Effector CD4-positive, alpha-beta T cell (primary cell): ENCODE measurements at places on chromosomes 5 and 9.

GRCh38 chr5:41747301-41747700 is 122.9 kb downstream of the OXCT1 start:
- DNase-seq: no peak

GRCh38 chr5:10329820-10330481 is 22.2 kb upstream of the CMBL start:
- DNase-seq: no peak

DNA sequence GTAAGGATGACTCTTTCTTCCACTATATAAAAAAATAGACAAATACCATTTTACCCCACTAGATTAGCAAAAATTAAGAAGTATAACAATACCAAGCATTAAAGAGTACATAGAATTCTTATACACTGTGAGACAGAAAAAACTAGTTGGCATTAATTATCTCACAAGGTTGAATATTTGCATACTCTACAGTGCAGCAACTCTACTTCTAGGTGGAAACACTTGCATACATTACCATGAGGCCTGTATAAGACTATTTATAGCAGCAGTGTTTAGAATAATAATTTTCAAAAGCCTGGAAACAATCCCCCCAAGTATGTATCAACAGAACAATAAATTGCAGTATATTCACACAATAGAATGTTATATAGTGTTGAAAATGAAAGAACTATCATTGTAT is 19.0 kb upstream of the PURA start:
- no peak for DNase-seq

DNA sequence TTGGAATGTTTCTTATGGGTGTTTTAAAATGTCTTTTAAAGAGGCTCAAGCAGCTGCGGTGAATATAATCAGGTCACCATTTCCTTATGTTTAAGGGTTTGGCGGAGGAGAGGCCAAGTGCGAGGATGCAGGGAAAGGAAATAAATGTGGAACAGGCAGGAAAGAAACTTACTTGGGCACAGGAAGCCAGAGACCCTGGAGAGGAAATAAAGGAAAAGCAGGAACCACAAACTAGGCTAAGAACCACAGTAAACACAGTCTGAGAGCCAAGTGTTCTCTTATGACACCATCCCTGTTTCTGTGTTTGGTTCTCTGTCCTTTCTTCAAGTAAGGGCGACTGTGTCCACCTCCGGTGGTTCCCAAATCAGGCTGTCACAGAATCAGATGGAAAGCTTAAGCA is 166.5 kb downstream of the C9orf152 start:
- DNase-seq: no peak

- DNase-seq: no peak
Measured at GRCh38 chr9:124257844-124258606, at the start of gene NEK6. TSS of gene NEK6 (plus strand) at chr9:124257949. CDS start at chr9:124301965, 44,016 bp downstream.

- DNase-seq: no peak
Measured at GRCh38 chr5:93791518-93791972, 50.1 kb upstream of the POU5F2 start.

- no peak for DNase-seq
Measured at GRCh38 chr9:113934829-113935676, 58.9 kb downstream of the ZNF618 start.

GRCh38 chr5:52801329-52801728 is 13.6 kb downstream of the ITGA1 start:
- no peak for DNase-seq

- DNase-seq: no peak
Measured at GRCh38 chr5:121975294-121975693, 13.5 kb downstream of the SRFBP1 start.

- DNase-seq: peak; percentile 53
Measured at GRCh38 chr9:131310833-131311554, 21.5 kb downstream of the PLPP7 start.

DNA sequence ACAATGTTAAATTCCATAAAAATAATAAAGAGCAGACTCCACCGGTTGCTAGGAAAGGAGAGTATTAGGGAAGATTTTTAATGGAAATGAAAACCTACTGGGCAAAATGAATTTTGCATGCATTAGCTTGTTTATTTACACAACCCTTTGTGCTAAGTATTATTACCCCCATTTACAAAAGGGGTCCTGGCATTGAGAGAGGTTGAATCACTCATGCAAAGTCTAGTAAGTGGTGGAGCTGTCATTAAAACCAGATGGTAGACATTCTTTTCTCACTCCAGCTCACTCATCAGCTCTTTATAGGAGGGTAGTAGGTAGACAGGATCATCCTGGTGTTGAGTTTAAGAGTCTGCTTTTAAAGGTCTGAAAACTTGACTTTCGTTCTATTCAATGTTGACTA is 395.1 kb downstream of the PLK2 start:
- no peak for DNase-seq

- DNase-seq: no peak
Measured at GRCh38 chr5:172793577-172794488, 22.8 kb upstream of the DUSP1 start.

DNA sequence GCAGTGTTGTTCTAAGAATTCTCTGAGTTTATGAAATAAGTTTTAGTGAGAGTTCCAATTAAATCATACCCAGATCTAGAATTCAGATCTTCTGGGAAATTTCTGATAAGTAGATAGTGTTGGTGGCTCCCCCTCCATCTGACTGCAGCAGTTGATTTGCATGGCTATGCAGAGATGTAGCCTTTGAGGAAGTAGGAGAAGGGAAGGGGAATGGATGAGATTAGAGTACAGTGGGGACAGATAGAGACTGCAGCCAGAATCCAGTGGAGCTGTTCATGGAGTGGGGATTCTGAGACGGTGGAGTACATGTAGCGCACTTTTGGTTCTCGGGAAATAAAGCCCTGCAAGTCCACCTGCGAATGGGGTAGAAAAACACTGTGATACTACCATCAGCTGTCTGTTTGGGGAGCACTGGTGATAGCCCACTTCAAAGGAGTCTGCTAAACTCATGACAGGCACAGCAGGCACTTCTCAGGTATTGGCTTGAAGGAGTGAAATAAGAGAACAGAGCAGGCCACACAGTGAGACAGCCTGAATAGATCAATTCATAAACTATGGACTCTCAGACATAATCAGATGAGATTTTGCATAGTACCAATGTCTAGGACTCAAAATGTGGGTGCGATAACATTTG is 96.8 kb downstream of the ALDH1A1 start:
- DNase-seq: no peak

- no peak for DNase-seq
Measured at GRCh38 chr5:160539431-160539830, 117.8 kb downstream of the PTTG1 start.

DNA sequence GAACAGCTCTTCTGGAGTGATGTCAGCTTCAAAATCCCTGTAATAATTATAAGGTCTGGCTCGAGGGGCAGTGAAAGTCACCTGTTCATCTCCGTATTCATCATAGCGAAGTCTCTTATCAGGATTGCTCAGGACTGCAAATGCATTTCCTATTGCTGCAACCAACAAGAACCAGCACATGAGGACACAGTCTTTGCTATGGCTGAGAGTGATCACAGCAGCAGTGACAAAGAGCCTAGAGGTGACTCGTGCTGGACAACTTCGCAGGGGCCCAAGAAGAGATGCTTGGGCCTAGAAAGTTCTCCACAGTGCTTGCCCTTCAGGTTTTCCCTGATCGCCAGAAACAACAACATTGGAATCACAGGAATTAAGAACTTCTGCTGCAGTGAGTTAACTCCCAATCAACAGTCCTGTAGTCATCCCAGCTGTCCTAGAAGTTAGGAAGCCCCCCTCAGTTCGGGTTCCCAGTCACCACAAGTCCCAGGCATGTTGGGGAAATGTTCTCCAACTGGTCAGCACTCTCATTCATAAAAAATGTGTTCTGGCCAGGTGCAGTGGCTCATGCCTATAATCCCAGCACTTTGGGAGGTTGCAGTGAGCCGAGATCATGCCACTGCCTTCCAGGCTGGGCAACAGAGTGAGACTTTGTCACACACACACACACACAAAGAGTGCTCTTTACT is 13.0 kb downstream of the DNAJC18 start:
- DNase-seq: no peak

- no peak for DNase-seq
Measured at GRCh38 chr9:75903785-75904360, 13.4 kb downstream of the PCSK5 start.

DNA sequence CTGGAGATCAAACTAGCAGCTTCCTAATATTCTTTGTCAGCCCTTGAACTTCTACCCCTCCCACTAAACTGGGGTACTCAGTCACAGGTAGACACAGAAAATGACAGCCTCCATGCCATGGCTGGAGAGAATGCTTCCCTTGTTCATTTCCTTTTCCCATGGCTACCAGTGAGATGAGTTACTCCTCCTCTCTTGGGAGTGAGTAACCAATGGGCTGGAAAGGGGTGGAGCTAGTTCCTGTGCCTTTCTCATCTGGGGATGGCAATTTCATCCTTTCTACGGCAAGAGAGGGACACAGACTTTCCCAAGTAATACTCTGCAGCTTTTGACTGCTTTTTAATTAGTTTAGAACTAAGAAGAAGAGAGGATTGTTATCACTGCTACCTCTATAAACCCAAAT is 1045.6 kb upstream of the WWC1 start:
- no peak for DNase-seq

DNA sequence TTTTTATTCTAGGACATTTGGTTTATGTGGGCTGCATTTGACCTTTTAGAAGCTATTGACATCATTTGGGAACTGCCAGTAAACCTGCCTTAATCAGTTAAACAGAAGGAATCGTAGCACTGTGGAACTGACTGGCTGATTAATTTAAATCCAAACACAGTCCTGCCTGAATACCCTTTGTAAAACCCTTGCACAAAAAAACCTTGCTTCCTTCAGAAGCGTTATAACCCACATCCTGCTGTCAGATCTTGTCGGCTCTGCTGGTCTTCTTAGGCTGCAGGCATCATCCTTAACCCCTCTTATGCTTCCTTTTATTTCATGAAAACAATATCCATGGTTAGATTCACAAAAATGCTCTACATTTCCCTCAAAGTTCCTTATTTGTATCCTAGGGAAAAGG is 46.3 kb downstream of the PAM start:
- DNase-seq: peak; percentile 3

DNA sequence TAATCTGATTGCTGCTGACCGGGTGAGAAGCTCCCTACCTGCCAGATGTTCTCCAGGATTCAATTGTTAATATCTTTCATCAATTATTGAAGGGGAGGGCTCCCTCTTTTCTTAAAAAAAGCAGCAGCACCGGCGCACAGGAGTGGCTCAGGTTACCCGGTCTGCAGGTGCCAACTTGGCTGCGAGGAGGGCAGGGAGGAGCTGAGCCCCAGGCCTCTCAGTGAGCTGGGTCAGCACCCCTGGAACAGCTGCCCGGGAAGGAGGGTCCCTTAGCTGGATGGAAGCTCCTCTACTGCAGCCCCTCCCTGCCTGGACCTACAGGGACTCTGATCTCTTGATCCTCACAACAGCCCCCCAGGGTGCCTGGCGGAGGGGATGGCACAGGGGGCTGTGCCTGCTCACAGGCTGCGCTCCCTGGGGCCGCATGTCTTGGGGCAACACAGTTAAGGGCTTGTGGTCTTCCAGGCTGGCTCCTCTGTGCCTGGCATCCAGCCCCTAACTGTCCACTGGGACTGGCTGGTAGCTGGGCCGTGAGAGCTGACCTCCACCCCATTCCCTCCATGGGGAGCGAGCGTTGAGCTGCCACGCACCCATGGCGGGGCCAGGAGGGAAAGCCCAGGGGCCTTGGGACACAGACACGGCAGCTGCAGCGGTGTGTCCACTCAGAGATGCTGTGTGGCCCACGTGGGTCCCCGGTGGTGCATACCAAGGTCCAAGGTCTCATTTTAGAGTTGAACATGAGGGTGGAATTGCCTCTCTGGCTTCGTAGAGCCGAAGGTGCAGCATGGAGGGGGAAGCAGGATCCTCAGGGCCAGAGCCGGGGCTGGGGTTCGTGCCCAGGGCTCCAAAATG is 28.6 kb upstream of the TMEM250 start:
- no peak for DNase-seq

DNA sequence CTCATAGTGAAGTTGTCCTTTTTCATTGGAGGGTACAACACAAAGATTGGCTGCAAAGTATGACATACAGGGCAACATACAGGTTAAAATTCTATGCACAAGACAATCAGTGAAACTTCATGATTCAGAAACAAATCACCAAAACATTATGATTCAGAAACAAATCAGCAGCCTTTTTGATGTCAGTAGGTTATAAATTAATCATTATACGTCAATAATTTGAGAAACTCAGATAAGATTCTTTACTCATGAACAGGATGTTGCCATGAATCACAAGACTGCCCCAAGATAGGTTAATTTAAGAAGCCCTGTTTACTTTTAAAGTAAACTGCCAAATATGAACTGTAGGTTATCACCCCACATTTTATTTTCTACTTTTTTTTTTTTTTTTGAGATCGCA is 62.2 kb upstream of the IL33 start:
- no peak for DNase-seq
